ENCODE measurements at places on chromosomes 7 and 10. TPM values are rescaled to one million over a fixed set of nuclear protein-coding genes. Genes with fewer than 3 reads are reported as not detected.

Gene ITIH2
- total RNA-seq: not detected

- no peak for DNase-seq
These were observed 54.2 kb upstream of the SVIL start for GRCh38 chr10:29689001-29689400.

DNA sequence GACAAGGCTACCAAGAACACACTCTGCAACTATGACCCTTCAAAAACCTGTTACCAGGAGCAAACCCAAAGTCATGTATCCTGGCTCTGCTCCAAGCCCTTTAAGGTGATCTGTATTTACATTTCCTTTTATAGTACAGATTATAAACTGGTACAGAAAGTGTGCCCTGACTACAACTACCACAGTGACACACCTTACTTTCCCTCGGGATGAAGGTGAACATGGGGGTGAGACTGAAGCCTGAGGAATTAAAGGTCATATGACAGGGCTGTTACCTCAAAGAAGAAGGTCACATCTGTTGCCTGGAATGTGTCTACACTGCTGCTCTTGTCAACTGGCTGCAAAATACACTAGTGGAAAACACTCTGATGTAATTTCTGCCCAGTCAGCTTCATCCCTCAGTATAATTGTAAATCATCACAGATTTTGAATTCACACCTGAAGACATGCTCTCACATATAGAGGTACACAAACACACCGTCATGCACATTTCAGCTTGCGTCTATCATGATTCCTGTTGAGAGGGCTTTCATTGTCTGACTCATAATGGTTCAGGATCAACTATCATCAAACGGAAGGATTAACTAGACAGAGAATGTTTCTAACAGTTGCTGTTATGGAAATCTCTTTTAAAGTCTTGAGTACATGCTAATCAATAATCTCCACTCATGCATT is 318.3 kb downstream of the NXPH1 start:
- no peak for DNase-seq

- DNase-seq: no peak
These were observed 471.4 kb downstream of the ADRA2A start for GRCh38 chr10:111548084-111548726.

Data from sciatic nerve (tissue), 2 donors.